Stimulated activated CD4-positive, alpha-beta T cell treated with anti-CD3 and anti-CD28 coated beads, TNF-alpha, amount 100 ng/mL, for 1 hour (primary cell): ENCODE measurements at places on chromosomes 7 and 10.
A peak's percentile ranks its signal among the peaks of the same experiment; 100 is the strongest.

DNA sequence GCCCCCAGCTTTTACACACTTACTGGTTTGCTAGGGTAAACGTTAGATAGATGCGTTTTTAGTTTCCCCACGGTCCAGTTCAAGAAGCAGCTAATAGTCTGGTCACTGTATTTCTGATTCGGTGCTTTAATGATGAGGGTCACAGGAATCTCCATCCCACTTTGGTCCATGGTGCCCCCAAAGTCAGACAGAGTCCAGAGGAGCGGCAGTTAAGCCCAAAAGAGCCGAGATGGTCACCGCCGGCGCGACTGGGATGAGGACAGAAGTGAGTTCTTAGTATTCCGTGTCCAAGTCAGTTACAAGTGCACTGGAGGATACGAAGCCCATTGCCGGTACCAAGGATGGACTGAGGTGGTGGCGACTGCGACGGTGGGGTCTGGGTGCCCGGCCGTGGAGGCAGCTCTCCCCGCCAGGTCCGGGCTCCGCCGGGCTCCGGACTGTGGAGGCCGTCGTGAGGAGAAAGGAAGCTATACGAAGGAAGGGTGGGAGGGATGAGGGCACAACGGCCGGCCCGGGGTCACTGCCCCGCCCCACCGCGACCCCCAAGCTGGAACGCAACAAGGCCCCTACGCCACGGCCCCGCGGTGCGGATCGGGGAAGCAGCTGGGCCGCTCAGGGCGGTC is 663 bp downstream of the HERPUD2 start:
- DNase-seq = no peak

- DNase-seq = no peak
Measured at GRCh38 chr7:156222151-156222550, 409.9 kb upstream of the SHH start.

DNA sequence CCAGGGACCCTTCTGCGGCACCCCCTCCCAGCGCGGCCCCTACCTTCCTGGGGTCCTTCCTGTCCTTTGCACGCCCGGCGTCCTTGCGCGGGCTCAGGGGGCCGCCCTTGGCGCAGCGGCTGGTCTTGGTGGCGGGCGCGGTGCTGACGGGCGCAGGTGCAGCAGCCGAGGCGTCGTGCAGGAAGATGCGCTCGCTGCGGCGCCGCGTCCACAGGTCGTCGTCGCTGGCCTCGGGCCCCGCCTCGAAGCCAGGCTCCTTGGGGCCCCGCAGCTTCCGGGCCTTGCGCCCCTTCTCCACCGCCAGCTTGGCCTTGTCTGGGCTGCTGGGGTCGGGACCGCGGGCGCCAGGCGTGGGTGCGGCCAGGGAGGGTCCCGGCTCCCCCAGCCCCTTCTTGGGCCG is 49.8 kb downstream of the SLC29A4 start:
- no peak for DNase-seq

- no peak for DNase-seq
Measured at GRCh38 chr7:158576050-158576762, 11.4 kb downstream of the PTPRN2 start.

DNA sequence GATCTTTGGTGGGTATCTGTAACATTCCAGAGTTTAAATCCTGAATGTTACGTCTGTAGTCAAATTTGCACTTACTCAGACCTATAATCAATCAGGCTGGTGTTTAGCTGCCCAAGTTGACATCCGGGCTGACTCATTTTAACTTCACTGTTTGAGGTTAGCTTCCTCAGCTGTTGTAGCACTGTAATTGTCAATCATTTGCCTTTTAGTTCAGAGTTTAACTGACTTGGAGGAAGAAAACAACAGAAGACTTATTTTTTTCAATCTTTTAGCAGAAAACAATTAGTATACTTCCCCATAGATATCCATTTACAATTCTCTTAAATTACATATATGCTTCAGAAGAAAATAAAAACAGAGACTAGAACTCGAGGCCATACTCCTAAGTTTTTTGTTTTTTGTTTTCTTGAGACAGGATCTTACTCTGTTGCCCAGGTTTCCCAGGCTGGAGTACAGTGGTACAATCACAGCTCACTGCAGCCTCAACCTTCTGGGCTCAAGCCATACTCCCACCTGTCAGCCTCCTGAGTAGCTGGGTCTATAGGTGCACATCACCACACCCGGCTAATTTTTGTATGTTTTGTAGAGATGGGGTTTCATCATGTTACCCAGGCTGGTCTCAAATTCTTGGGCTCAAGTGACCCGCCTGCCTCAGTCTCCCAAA is 38.5 kb upstream of the LRRC17 start:
- DNase-seq = no peak

DNA sequence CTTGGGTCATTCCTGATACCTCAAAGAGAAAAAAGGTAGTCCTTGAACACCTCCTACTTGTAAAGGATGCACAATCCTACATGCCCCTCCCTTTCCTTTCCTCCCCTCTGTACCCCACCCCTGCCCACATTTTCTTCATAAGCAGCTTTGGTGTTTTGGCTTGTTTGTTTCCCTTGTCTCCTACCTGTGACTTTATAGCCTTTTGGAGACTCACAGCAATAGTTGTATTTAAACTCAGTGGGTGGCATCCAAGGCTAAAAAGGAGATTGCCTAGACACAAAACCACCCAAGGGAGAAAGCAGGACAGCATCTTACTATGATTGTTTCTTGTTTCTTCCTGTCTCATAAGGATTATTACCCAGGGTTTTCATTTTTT is 63.4 kb downstream of the EGFR start:
- no peak for DNase-seq

- peak; percentile 4 for DNase-seq
Measured at GRCh38 chr7:6221340-6222319, 50.8 kb downstream of the CYTH3 start.

- no peak for DNase-seq
Measured at GRCh38 chr10:24197263-24197662, 11.7 kb upstream of the KIAA1217 start.

DNA sequence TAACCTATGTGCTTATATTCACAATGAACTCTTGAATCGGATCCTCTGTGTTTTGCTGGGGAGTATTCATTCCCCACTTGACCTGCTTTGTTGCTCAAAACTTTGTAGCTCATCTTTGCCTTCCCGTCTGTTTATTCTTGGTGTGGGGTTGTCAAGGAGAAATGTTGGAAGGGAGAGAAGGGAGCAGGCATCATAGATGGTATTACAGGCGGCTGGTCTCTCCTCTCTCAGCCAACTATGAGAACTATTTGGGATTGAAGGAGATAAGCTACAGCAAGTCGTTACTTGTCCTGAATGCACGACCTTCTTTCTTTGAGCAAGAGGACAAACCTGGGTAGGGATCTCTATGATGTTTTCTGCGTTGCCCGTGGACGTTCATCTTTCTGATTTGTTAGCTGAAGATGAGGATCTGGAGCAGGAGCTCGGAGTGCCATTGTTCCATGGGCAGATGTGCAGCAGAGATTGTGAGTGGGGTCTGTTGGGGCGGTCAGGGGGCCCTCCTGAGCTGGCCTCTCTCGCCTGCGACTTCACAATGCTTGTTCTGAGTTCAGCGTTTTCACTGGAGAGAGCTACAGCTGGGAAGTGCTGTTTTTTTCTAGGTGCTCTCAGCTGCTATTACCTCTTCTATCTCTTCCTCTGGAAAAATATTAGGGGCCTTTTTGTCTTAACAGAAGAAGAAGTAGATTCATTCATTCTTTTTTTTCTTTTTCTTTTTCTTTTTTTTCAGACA is 126.9 kb upstream of the KLF6 start:
- no peak for DNase-seq

DNA sequence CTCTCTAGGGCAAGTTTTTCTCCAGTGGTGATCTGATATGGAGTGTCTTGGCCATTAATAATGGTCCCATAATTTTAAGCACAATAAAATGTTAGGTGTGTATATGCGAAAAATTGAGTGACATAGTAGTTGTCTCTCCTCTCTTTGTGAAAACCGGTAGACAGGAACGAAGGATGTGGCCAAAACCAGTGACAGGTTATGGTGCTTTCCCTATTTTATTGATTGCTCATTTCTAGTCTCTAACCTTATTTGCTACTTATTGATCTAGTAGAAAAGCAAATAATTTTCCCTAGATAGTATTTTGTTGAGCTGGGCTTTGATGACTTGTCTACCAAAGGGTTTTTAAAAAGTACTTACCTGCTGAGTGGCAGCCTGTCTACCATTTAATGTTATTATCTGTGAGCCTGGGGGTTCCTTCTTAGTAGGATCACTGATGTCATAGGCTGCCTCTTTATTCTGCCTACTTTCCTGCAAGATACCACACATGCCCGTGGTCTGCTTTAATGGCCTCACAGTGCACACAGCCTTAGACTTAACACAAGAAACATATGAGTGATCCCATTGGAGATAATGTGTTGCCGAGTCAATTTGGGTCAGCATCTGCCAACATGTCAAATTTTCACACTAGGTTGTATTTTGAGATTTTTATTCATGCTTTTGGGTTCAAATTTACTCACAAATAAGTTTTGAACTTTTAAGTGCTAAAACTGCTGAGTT is 100.0 kb downstream of the AUTS2 start:
- DNase-seq = no peak

DNA sequence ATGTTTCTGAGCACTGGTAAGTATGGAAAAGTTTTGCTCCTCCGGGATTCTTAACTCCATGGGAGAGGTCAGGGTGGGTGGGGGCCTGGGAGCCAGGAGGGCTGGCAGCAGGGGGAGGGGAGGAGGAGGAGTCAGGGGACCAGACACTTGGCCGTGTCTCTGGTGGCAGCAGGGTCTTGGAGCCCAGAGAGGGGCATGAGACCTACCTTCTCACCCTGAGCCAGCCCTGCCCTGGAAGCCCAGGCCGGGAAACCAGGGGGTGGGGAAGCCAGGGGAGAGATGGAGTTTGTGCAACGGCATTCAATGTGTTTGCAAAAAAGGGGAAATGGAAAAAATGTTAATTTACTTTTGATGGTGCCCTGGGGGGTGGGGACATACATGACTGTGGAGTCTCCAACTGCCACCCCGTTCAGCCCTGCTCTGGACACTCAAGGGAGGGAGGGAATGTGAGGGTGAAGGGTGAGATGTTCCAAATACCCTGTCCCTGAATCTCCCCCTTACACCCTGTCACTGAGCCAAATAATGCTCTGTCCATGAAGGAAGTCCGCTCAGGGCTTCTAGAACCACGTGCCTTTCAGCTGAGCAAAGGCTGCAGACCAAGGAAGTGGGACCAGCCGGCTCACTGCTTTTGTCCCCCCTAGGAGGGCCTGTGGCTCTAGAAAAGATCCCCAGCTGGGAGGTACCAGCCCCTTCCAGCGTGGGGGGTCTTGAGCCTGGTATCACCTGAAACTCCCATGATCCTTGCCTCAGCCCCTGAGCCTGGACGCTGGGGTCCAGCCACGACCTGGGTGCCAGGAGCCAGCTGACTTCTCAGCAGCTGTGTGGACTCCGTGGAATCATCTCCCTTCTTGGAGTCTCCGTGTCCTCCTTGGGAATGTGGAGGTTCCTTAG is 48.3 kb downstream of the TMEM270 start:
- no peak for DNase-seq

- no peak for DNase-seq
Measured at GRCh38 chr10:121270906-121271305, 327.3 kb downstream of the FGFR2 start.

- no peak for DNase-seq
Measured at GRCh38 chr7:4550117-4550516, 132.0 kb upstream of the FOXK1 start.

GRCh38 chr7:20222219-20222828 is 5.1 kb upstream of the MACC1 start:
- no peak for DNase-seq

DNA sequence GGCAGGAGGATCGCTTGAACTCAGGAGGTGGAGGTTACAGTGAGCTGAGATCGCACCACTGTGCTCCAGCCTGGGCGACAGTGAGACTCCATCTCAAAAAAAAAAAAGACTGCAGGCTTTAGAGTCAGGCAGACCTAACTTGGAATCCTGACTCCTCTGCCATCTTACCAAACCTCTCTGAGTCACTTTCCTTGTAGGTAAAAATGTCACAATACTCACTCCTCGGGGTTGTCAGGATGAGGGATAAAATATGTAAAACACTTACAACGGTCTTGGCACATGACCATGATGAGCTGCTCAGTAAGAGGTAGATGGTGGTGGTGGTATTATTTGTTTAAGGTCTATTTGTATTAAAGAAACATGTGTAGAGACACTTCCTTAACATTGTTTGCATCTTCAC is 154.1 kb upstream of the PDE1C start:
- no peak for DNase-seq

GRCh38 chr10:95976362-95977229 is 66.8 kb upstream of the CCNJ start:
- DNase-seq = no peak

GRCh38 chr10:3763035-3763456 is 22.0 kb downstream of the KLF6 start:
- DNase-seq = no peak

DNA sequence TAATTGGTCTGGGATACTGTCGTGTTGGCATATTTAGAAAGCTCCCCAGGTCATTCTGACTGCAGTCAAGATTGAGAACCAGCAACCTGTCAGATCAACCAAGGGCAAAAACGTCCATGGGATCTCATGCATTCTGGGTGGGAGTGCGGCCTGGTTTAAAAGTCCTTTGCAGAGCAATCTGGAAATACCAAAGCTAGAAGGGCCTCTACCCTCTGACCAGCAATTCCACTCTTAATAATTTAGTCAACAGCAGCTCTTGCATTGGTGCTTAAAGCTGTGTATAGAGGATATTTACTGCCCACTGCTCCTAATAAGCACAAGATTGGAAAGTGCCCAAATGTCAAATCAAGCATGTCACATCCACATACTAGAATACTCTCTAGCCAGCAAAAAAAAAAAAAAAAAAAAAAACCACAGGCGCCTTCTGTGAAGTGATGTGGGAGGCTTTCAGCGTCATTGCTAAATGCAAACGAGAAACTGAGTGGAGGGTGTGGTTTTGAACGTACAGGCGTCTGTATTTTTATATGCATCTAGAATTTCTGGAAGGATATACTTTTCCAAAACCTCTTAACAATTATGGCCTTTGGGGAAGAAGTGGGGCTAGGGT is 44.8 kb upstream of the HSPA12A start:
- DNase-seq = no peak

DNA sequence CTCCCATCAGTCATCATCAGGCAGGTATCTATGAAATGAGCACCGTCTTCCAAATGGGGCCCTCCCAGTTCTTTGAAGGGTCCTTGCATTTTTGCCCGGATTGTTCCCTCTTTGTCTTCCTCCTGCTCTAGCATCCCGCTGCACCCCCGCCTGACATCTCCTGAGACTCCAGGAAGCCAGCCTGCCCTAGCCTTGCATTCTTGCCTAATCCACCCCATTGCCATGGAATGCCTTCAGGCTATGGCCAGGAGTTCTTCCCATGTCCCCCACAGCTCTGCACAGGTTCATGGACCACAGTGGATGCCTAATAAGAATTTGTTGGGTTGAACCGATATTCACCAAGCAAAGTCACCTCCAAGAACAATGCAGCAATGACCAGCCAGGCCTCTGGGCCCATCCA is 62.1 kb downstream of the ZMIZ1 start:
- DNase-seq = no peak

GRCh38 chr10:114172216-114172615 is 1.8 kb downstream of the CCDC186 start:
- no peak for DNase-seq
